ENCODE measurements at places on chromosomes 5 and 9. TPM values are rescaled to one million over a fixed set of nuclear protein-coding genes. Genes with fewer than 3 reads are reported as not detected.

DNA sequence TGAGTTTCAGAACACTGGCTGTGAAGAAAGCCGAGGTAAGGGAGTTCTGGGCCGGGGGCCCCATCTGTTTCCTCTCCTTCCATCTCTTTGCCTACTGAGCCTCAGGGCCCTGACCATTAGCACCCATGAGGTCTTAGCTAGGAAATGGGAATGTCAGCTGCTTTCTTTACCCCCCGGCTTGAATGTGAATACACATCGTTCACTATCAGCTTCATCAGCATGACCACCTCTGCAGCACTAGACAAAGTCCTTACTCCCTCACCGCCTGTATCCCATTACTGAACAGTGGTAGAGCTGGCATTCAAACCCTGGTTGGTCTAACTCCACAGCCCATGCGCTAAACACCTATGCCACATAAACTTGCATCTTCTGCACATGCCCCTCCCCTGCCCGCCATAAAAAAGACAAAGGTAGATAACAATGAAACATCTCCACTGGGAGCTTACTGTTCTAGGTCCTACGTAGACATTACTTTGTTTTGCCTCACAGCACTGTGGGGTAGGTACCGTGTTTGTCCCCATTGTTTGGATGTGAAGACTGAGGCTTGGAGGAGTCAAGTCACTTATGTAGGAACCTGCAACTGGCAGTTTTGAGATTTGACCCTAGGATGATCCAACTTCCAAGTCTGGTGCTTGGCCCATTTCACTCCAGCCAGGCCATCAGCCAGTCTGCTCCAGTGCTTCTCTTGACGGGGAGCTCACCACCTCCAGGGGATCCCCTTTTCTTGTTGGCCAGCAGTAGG is 93.3 kb downstream of the AMBP start:
- no peak for DNase-seq

DNA sequence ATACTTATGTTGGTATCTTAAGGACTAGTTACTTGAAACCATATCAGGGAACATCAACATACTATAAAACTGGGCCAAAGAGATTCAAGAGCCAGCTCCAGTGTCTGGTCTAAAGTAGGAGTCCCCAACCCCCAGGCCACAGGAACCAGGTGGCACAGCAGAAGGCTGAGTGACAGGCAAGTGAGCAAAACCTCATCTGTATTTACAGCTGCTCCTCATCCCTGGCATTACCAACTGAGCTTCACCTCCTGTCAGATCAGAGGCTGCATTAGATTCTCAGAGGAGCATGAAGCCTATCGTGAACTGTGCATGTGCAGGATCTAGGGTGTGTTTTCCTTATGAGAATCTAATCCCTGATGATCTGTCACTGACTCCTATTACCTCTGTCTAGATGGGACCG is 581.6 kb upstream of the CDH9 start:
- no peak for DNase-seq

- peak; percentile 87 for DNase-seq
Measured at GRCh38 chr5:43007246-43007910, 32.7 kb downstream of the ANXA2R start.

DNA sequence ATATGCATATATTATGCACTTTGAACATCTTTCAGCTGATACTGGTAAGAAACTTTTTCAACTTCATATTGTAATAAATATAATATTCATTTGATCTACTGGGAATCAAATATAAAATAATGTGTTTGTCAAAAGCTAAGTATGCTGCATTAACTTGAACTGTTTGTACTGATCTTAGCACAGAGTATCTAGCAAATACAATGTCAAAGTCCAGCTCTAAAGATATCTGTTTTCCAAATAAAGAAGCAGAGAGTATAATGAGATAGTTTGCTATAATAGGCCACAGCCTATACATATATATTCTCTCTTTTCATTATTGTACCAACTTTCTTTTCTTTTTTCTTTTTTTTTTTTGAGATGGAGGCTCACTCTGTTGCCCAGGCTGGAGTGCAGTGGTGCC is 417.0 kb downstream of the TMEM161B start:
- DNase-seq: no peak

GRCh38 chr5:136501133-136501532 is 135.8 kb upstream of the TRPC7 start:
- DNase-seq: no peak

IFNB1 gene
- not detected for total RNA-seq
